ENCODE measurements at places on chromosomes 1 and 21.

- DNase-seq: no peak
Measured at GRCh38 chr21:38639571-38640354, 141.5 kb upstream of the ERG start.

DNA sequence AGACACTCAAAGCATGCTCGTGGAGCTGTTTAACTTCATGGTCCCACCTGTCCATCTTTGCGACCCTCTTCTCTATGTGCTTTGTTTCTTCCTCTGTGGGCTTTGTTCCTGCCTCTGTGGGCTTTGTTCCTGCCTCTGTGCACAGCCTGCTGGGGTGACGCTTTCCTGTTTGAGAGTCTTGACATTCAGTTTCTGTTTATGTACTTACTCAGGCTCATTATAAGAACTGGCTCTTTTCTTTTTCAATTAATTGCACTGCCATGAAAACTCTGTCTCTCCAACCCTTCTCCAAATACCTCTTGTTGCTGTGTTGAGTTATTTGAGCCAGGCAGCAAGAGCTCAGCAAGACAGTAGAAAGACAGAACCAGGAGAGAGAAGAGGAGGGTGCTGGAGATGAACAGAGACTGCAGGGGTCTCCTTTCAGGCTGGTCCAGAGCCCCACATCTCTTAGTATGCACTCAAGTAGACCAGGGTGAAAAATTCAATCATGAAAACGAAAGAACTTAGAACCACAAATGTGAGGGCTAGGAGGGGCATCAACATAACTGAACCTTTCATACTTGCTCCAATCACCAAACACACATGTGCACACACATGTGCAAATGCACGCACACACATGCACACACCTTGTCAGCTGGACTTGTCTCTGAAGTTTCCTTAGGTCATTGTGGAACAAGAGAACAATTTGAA, 88.3 kb upstream of the SGIP1 start:
- no peak for DNase-seq

GRCh38 chr1:168700575-168701268, 28.3 kb downstream of the DPT start:
- DNase-seq: no peak

DNA sequence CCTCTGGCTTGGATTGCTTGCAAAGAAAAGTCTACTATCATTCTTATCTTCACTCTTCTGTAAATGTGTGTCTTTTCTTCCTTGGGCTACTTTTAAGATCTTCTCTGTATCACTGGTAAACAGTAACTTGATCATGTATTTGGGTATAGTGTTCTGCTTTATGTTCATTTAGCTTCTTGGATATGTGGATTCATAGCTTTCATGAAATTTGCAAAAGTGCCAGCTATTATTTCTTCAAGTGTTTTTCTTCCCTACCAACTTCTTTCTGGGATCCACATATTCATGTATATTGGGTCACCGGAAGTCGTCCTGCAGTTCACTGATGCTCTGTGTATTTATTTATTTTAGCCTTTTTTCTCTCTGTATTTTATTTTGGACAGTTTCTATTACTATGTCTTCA, 11.3 kb downstream of the SYNJ1 start:
- DNase-seq: no peak

DNA sequence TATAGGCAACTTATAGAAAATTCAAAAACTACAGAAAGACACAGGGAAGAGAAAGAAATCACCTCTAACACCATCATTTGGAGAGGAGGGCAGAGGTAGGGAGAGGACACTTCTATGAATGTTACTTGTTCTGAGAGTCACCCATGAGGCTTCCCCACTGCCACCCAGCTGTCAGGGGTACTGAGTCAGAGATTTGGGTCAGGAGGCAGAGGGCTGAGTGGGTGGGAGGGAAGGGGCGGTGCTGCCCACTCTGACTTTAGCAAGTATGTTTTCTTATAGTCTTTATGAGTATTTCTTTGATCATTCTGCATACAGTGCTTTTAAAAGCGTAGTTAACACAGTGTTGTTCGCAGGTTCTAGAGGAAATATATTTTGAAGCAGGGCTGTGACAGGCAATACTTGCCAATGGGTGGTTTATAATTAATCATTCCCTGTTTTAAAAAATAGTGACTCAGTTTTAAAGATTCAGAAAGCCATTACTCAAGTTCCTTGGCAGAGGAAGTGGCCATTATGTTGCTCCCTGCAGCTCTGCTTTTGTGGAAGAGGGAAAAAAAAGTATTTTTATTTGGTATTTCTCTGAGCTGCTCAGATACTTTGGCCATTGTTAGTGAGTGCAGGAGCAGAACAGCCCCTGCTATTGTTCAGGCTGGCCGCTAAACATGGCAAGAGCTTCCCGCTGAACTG, 18.3 kb downstream of the IL6R start:
- peak; percentile 71 for DNase-seq

DNA sequence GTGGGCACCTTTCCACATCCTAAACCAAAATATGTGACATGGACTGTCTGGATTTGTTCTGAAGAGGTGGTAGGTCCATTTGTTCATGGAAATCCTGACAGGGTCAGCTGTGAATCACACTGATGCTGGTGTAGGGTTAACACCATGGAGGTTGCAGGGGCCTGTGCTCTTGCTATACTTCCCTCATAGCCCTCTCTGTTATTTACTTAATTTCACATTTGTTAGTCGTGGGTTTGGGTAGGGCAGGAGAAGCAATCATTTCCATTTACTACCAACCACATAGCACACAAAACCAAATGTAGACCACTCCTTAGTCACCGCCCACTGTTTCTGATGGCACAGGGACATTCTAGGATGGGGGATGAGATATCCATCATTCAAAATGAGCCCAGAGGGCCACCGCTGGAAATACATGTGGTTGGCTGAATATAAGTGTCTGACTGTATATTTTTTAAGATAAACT, 61.8 kb upstream of the POU2F1 start:
- DNase-seq: no peak

DNA sequence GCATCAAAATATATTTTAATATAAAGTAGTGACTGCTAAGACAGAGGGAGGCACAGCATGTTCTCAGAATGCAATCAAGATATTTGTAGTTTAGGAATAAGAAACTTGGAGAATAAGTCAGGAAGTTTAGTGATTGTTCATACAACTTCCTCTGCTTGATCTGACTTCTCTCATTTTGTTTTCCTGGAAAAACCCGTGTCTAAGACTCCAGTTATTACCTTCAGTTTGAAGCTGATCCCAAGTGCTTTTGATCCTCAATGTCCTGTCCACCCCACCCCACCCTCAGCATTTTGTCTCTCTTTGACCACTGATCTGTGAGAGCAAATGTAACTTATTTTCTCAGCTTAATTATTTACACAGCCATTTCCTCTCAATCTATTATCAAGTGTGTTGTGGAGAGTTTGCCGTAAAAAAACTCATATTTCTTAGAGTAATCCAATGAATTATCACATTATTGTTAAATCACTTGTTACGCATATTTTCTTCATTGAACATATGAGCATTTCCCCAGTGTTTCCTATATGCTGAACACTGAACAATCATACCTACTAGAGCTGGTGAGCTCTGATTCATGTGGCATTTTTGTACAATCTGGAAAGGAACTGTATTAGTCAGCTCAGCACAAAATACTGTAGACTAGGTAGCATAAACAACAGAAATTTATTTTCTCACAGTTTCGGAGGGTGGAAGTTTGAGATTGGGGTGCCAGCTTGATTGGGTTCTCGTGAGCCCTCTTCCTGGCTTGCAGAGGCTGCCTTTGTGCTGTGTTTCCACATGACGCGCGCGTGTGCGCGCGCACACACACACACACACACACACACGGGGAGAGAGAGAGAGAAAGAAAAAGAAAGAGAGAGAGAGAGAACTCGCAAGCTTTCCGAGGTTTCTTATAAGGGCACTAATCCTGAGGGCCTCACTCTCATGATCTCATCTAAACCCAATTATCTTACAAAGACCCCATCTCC, 65.5 kb upstream of the DPYD start:
- DNase-seq: no peak

GRCh38 chr1:71785450-71785849, 496.9 kb downstream of the NEGR1 start:
- peak; percentile 2 for DNase-seq

DNA sequence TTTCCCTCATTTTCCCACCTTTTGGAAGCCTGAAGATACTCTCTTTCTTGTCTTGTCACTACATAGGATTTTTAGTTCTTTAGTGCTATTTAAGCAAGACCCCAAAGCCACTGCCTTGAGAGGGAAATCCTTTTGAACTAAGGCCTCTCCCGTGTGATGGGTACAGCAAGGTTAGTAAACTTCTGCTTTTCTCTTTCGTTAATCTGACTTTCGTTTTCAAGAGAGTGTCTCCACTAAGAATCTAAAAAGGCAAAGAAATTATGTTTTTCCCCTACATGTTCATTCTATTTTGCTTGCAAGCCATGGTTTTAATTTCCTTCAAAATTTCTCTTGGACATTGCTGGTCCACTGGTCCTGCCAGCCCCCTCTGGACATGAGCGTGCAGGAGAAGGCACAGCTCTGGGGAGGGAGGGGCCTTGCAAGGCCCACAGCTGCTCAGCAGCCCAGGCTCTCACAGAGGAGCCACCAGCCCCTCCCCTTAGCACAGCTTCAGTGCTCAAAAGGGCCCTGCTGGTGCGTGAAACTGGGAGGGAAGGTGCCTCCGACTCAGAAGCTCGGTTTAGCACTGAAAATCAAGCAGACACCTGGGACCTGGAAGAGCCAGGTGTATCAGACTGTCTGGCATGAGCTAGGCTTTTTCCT, 210.9 kb upstream of the GALNT2 start:
- no peak for DNase-seq

- no peak for DNase-seq
Measured at GRCh38 chr1:67792103-67792502, 41.2 kb downstream of the GNG12 start.

- no peak for DNase-seq
Measured at GRCh38 chr1:149997585-149998262, 12.8 kb downstream of the OTUD7B start.

GRCh38 chr1:44318097-44319088, 36.7 kb downstream of the ERI3 start:
- DNase-seq: peak; percentile 49

GRCh38 chr1:12124693-12125421, 41.9 kb upstream of the TNFRSF1B start:
- DNase-seq: peak; percentile 52

GRCh38 chr1:192147221-192147620, 11.0 kb upstream of the RGS18 start:
- no peak for DNase-seq

DNA sequence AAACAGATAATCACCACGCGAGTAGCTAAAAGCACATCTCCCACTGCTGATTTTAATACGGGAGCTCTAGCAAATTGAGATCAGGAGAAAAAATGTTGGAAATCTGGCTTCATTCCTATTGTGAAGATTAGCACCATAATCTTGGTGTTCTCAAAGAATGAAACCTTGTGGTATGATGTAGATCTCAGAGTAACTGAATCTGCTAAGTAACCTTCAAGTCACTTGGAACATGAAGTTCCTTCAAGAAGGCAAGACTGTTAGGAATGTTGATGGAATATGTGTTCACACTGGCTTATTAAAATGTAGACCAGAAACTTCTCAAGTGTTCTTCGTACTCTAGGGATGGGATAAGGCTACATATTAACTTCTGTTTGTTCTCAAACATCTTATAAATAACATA, 117.4 kb upstream of the CHRM3 start:
- no peak for DNase-seq

DNA sequence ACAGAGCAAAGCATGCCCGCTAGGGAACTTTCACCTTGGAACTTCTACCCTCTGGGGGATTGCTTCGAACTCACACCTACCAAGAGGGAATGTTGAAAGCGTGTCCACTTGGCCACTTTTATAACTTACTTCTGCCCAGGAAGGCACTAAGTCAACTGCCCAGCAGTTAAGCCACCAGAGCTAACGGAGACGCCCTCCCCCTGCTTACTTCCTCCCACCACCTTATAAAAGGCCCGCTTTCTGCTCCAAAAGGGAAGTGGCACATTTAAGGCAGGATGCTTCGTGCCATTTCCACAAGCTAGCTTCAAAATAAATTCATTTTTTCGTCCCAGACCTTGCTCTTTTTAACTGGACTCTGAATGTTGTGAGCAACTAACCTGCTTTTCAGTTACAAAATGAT, 3.2 kb upstream of the AK2 start:
- DNase-seq: no peak

DNA sequence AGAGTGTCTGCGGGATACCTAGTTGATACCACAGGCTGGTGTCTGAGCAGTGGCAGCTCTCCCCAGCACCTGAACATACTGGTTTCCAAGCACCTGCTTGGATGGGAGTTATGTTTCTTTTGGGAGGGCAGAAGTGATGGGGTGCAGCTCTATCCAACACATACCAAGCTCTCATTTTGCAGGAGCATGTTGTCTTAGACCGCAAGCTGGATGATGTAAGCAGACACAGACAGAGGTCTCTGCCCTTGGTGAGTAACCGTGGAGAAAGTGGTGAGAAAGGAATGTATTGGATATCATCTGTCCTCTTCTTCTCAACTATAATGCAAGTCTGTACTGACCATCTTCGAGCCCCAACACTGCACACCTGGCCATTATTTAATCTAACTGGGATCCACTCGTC, 37.4 kb downstream of the ZNF496 start:
- peak; percentile 91 for DNase-seq

- peak; percentile 61 for DNase-seq
Measured at GRCh38 chr21:28516991-28517592, 475.6 kb downstream of the LTN1 start.

DNA sequence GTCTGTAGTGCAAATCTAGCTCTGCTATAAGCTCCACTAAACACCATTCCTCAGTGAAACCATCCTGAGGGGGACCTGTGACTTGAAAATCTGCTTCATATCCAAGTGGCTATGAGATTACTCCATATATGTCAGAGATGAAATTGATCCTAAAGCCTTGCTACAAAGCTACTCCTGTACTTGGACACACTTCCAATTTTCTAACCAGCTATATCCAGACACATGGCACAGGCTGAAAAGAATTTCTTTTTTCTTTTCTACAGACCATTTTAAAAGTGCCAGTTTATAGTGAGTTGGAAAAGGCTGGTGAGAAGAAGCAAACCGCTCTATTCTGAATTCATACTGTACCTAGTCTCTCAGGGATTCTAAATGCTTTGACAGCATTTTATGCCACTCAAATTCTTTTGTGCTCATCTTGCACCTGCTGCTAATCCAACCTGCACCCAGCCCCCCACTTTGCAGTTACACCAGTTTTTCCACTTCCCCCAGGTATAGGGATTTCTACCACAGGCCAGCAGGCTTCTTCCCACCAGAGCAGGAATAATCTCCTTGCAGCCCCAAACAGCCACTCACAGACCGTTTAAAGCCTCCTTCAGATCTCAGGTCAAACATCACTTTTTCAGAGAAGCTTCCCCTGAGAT, 112.5 kb downstream of the RERE start:
- no peak for DNase-seq

- no peak for DNase-seq
Measured at GRCh38 chr1:221873673-221874072, 131.8 kb upstream of the DUSP10 start.

Measured in ACHN (cell line).